ENCODE measurements at places on chromosomes 5 and 9.

GRCh38 chr5:123535648-123536047, 23.7 kb downstream of the CSNK1G3 start:
- no peak for DNase-seq

- no peak for DNase-seq
Measured at GRCh38 chr9:129888293-129889121, 53.2 kb downstream of the USP20 start.

- no peak for DNase-seq
Measured at GRCh38 chr5:58460732-58461286, 923 bp upstream of the PLK2 start.

GRCh38 chr9:110101531-110102161, 106.3 kb downstream of the C9orf152 start:
- DNase-seq, result no peak

DNA sequence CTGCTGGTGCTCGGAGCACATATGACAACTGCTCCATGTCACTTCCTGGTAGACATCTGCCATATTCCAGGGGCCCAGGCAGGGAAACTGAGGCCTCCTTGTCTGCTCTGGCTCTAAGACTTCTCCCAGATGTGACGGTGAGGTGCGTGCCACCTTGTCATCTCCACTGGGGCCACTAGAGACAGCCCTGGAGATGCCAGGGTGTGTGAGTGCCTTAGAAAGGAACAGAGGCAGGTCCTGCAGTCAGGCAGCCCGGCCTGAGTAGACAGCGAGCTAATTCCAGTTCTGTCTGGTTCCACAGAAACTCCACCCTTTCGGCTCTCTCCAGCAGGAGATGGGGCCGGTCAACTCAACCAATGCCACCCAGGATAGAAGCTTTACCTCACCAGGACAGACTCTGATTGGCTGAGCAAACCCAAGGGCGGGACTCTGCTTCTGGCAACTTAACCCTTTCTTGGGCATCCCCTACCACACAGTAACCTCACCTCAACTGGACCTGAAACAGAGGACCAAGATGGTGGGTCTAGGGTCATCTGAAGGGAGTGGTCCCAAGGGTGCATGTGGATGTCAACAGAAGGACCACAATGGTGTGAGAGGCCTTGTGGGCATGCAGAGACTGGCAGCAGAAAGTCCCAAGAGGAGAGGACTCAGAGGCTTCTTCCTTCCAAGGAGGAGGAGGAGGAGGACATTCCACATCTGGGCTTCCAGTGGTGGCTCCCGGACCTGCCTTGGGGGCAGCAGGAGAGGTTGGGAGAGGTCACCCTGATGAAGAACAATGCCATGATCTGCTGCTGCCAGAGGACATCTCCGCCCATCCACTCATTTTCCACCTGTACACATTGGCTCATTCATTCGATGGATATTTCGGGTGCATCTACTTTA, 77.7 kb downstream of the RGS3 start:
- DNase-seq, result no peak

DNA sequence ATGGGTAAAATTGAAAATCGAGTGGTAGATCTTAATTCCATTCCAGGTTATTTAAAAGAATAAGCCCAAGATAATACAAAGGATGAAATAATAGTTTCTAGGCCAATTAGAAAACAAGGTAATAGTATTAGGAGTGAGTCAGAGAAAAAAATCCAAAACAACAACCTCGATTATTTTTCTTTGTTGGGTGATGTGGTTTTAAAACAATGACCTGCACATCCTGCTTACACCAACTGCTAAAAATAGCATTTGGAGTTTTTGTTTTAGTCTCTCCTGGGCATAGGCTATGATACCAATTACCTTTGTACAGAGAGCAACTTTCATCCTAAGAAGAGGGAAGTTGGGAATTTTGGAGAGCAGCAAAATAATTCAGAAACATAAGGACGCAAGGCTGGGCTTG, 101.7 kb upstream of the MYO10 start:
- DNase-seq, result no peak

GRCh38 chr9:34997379-34997781, 7.8 kb downstream of the DNAJB5 start:
- DNase-seq, result no peak

DNA sequence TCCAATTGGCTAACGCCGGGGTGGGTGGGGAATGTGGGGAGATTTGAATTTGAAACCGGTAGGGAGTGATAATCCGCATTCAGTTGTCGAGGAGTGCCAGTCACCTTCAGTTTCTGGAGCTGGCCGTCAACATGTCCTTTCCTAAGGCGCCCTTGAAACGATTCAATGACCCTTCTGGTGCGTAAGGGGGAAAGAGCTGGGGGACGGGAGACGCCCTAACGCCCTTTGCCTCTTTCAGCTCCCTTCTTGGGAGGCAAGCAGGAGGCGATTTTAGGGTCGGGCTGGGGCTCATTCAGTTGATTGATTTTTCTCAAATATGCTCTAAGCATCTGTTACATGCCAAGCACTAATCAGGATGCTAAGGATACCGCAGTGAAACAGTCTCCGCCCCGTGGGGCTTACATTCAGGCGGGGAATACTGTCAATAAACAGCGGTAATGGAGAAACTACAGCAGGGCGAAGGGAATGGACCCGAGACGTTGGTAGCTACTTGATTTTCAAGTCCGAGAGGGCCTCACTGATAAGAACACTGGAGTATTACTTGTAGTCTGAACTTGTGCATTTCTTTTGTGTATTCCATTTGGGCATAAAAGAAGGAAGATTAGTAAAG, at the start of gene HMMR:
Gene HMMR (plus strand): TSS at position 71 of the 610 bp plus-strand sequence. CDS start 61 bp downstream, at position 132.
- no peak for DNase-seq

DNA sequence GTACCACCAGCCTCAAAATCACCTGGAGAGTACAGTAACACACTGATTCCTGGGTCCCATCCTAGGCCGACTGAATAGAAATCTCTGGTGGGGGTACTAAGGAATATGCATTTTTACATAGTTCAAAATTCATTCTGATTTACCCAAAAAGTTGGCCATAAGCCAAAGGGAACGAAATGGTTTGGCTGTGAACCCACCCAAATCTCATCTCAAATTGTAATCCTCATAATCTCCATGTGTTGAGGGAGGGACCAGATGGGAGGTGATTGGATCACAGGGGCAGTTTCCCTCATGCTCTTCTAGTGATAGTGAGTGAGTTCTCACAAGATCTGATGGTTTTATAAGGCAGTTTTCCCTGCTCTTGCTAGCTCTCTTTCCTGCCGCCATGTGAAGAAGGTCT, 31.1 kb downstream of the MEGF9 start:
- no peak for DNase-seq

DNA sequence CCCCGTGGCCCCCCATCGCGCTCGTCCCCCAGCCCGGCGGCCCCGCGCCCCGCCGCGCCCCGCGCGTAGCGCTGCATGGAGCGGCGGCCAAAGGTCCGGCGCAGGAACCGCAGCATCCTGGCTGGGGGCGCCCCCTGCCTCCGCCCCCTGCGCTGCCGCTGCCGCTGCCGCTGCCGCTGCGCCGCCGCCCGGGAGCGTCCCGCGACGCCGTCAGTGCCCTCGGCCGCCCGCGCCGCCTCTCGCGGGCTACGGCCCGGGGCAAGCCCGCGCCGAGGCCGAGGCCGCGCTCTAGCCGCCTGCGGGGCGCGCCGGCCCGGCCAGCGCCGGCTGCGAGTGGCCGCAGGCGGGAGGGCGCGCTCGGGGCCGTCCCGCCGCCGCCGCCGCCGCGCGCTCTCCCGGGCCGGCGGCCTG, 523 bp downstream of the EPB41L4B start:
- no peak for DNase-seq

GRCh38 chr9:116873937-116874914, 187.1 kb downstream of the TRIM32 start:
- no peak for DNase-seq

DNA sequence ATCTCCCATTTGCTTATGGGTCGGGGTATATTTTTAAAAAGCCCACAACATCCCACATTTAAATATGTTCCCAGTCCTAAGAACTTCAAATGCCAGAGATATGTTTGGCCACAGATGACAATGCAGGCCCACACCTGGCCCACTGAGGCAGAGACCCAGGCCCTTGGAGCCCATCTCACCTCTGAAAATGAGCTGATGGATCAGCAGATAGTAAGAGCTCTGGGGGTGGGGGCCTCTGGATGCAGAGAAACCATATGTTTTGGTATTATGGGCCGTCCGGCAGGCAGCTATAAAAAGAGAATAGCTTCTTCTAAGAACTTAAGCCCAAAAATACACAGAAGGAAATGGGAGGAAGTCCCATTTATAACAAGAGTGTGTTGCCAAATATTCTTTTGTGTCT, 256.0 kb downstream of the GRIA1 start:
- no peak for DNase-seq

GRCh38 chr5:163682234-163682633, 176.8 kb downstream of the MAT2B start:
- no peak for DNase-seq

- DNase-seq, result no peak
Measured at GRCh38 chr9:18045326-18045725, 428.6 kb upstream of the ADAMTSL1 start.

- DNase-seq, result no peak
Measured at GRCh38 chr9:124062172-124062571, 50.6 kb downstream of the LHX2 start.

- no peak for DNase-seq
Measured at GRCh38 chr5:73137563-73138530, 17.5 kb downstream of the TMEM171 start.

- DNase-seq, result no peak
Measured at GRCh38 chr9:76618762-76619161, 145.5 kb upstream of the PCA3 start.

Data from NCI-H1436 treated with DMSO at 0.1 percent for 48 hours (cell line).